ENCODE measurements at places on chromosomes 2 and 18. TPM values are rescaled to one million over a fixed set of nuclear protein-coding genes. Genes with fewer than 3 reads are reported as not detected.

FRZB gene
- not detected for total RNA-seq

CHRNG gene
- total RNA-seq = not detected

TBR1 gene
- not detected for total RNA-seq

C2orf78 gene
- total RNA-seq = not detected

CERKL gene
- total RNA-seq = not detected

PTPRM gene
- total RNA-seq = 4.3 TPM

NEU2 gene
- not detected for total RNA-seq

TSPYL6 gene
- total RNA-seq = not detected

HNMT gene
- not detected for total RNA-seq

HEATR5B gene
- 15.5 TPM for total RNA-seq

TUBA3E gene
- total RNA-seq = not detected

- no peak for DNase-seq
Observed at GRCh38 chr2:181396256-181397123, 60.7 kb upstream of the ITGA4 start.

GRCh38 chr2:202193305-202193704 is 45.1 kb downstream of the SUMO1 start:
- no peak for DNase-seq

GRCh38 chr2:99545066-99545465 is 55.2 kb upstream of the REV1 start:
- DNase-seq = no peak

GRCh38 chr2:159285433-159285832 is 1.1 kb downstream of the WDSUB1 start:
- no peak for DNase-seq

- no peak for DNase-seq
Observed at GRCh38 chr18:49456794-49457193, 3.7 kb downstream of the DYM start.

DNA sequence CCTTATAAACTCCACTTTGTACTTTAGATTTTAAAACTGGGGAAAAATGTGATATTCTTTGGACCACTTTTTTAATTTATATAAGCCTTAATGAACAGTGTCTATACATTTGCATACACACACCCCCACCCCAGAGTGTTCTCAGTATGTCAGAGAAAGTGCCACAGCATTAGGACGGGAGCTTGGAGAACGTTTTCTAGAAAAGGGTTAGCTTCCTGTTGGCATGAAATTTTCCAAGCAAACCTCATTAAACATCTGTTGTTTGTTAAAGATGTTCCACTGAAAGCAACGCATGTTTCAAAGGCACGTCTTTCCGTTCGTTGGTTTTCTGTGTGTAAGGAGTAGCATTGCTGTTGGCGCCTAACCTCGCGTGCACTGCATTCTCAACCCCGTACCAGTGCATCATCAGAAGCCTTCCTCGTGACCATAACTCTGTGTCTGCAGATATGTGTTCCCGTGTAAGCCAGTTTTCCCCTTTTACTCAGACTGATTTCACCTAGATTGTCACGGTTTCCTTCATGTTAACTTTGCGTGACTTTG is 228.5 kb downstream of the ALPK2 start:
- DNase-seq = peak; percentile 68

DNA sequence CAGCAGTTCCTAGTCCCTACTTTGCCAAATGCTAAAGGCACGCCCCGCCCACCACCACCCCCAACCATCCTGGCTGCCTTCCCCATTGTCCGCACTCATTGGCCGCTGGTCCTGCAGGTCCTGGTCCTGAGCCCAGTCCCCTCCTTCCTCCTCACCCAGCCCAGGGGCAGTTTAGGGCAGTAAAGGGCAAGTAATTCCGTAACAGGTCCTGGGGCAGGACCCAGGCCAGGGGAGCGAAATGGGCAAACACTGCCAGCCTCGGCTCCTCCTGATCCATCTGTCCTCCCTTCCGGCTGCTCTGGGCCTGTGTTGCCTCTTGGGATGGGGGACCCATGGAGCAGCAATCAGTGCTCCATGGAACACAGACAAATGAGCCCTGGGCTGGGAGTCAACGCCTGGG is 6.1 kb downstream of the ADCY3 start:
- no peak for DNase-seq

DNA sequence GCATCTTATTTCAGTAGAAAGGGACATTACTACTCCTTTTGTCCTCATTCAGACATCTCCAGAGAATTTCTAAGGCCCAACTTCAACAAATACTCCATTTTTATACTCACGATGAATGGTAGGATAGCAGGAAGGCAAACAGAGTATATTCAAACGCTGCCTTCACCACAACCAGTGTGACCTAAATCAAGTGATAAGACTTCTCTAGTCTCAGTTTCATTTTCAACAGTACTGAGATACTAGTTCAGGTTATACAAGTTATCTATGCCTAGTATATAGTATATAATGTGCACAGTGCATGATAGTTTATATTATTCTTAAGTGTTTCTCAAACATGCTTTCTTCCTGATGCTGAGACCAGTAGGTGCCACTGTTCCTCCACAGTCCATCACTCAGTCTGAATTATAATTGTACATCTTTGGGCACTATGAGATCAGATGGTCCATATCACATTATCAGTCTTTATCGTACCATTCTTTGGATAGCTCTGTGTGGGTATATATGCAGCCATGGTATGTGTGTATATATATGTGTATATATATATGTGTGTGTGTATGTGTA is 66.3 kb upstream of the RPE start:
- DNase-seq = no peak

DNA sequence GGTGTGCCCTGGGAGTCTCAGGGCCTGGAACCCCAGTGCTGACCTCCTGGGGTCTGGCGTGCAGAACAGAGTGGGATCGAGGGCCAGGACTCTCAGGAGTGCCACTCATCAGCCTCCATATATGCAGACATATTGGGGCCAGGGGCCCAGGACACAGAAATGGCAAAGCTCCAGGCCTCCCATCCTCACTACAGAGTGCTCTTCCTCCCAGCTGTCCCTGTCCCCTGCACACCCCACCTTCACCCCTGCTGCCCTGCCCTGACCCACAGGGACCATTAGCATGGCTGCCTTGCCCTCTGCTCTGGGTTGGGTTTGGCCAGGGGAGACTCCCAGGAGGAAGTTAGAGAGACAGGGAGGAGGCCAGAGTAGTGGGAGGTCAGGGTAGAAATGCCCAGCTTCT is 2.8 kb downstream of the TEX51 start:
- DNase-seq = no peak

DNA sequence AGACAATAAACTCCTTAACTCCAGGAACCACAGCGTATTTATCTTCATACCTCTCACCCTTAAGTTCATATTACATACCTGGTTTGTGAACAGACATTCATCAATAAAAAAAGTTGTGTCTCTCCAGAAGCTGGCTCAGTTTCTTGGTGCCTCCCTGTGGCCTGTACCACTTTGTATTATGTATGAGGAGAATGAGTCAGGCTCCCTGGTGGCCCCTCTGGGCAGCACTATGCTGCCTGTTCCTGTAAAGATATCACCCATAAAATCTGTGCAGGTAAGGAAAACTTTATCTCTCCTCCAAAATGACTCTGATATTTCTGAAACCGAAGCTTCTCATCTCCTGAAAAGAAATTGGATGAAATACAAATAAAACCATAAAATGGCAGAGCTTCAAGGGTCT is 198.4 kb upstream of the NT5C1B start:
- DNase-seq = no peak

DNA sequence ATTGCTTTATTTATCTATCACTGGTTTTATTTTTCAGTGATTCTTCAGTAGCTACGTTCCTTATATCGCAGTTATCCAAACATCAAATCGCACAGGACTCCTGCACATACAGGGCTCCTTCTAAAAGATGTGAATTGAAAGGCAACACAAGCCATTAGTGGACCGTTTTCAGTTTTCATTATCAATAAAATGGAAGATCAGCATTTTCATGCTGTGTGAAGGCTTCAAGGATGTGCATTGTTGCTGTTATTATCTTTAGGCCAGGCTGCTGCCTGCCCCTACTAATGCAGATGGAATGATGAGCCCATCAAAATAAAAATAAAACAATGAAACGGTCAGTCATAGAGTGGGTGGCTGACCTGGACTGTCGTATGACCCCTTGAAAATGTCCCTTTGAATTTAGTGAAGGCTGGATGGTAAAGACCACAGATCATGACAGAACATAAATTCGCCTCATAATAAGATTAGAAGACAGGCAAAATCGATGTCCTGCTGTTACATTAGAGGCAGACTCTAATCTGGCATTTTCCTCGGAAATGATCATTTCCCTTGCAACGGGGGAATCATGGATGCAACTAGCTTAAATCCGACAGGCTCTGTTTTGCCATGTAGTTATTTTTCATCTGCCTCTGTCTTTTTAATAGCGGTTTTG is 32.9 kb downstream of the ITGB6 start:
- DNase-seq = no peak

GRCh38 chr2:188449561-188449960 is 157.9 kb downstream of the GULP1 start:
- DNase-seq = no peak

GRCh38 chr2:211070547-211070946 is 514.1 kb downstream of the CPS1 start:
- DNase-seq = no peak

- no peak for DNase-seq
Observed at GRCh38 chr2:52805901-52806410, 961.6 kb upstream of the CHAC2 start.

GRCh38 chr2:68925295-68925896 is 27.3 kb downstream of the GKN2 start:
- peak; percentile 76 for DNase-seq

GRCh38 chr2:58135861-58136260 is 89.3 kb downstream of the VRK2 start:
- DNase-seq = no peak

DNA sequence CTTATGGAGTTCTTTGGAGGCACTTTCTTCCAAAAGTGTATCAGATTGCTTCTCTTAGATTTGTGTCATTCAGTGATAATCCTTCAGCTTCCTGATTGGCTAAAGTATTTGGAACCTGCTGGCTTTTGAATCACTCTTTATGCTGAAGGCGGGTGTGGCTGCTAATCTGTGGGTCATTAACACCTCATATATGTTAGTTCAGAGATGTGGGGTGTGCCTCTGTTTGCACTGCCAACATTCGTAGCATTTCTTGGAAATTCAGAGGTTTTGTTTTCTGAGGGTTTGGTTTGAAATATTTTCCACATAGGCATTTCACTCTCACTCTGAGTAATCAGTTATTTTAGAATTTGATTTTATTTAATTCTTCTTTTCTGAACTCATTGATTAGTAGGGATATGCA is 1604.4 kb upstream of the ACVR2A start:
- no peak for DNase-seq

- DNase-seq = no peak
Observed at GRCh38 chr2:134572314-134573084, 146.3 kb downstream of the TMEM163 start.

GRCh38 chr2:85795331-85796045 is 41.7 kb downstream of the ATOH8 start:
- no peak for DNase-seq

DNA sequence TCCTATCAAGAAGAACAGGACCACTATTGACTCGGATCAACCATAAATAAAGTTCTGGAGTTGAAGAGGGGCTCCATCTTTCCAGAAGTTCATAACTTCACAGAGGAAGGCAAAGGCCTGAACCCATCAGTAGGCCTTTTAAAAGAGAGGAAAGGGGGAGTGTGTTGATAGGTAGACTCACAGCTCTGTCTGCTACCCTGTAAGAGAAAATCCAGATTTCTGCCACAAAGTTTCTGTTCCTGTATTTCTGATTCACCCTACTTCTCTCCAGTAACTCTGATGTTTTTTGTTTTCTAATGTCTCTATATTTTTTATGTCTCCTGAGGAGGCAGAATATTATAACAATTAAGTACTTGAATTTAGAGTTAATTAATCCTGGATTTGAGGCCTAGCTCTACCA is 564.0 kb downstream of the TNS1 start:
- no peak for DNase-seq

- DNase-seq = no peak
Observed at GRCh38 chr2:148161909-148162435, 141.1 kb downstream of the MBD5 start.

- no peak for DNase-seq
Observed at GRCh38 chr2:138507267-138507666, 5.7 kb downstream of the SPOPL start.

DNA sequence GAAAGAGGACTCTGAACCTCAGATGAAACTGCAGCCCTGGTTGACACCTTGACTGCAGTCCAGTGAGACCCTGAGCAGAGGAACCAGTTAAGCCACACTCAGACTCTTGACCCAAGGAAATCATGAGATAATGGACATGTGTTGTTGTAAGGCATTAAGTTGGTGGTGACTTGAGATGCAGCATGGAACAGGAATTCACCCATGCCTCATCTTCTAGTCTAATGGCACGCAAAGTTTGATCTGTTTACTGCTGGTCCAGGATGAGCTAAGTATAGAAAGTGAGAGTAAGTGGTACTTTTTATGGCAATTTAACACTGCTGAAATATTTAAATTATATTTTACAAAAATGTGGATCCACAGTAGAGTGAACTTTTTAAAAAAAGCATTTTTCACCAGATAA is 51.3 kb upstream of the LTBP1 start:
- DNase-seq = no peak

- DNase-seq = no peak
Observed at GRCh38 chr2:68375582-68375981, 10.5 kb downstream of the PLEK start.

DNA sequence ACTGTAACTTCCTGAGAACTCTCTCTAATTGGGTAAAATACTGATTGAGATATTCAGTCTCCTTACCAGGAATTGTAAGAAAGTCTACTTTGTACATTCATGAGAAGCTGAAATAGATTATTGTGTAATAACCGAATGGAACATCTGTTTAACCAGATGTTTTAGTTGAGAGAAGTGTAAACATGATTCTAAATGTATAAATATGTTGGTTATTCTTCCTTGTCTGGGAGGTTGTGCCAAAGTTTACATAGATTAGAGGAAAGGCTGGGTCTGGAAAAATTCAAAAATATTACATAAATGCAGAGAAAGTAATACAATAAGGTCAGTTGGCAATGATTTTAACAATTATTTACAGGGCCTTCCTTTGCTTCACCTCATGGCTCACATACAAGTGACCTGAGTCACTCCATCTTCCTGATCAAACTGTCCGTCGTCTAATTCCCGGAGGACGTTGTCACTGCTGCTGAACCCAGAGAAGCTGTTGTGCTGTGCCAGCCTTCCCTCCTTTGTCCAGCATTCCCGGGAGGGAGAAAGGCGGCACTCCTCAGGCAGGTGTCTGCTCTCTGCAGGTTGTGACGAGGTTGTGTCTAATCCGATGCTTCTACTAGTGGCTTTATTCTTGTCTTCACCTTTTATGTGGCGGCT is 55.9 kb downstream of the MOB4 start:
- no peak for DNase-seq

DNA sequence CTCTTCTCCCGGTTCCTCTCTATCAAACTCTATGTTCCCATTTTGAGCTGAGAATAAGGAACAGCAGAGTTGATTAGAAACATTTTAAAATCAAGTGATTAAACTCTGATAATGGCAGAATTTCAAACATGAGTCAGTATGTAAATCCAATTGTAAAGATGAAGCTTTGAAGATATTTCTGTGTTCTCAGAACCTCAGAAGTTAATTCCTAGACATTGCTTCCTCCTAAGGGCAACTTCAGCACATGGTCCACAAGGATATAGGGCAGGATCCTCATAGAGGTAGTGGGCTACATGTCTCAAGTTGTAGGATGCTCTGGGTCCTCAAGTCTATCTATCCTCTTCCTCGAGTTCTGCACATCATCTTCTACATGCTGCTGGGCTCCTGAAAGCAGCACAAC is 46.3 kb downstream of the QPCT start:
- DNase-seq = no peak
